ENCODE measurements at places on chromosomes 2 and 18. TPM values are rescaled to one million over a fixed set of nuclear protein-coding genes. Genes with fewer than 3 reads are reported as not detected.

PJVK gene
- 2.5 TPM for total RNA-seq

ADCY3 gene
- 40.6 TPM for total RNA-seq

CKAP2L gene
- 0.50 TPM for total RNA-seq

RAD51AP2 gene
- not detected for total RNA-seq

Measured in smooth muscle cell of trachea (primary cell).